Neural progenitor cell (in vitro differentiated cells): ENCODE measurements at places on chromosomes 4 and X. TPM values are rescaled to one million over a fixed set of nuclear protein-coding genes. Genes with fewer than 3 reads are reported as not detected.

Gene CCDC110
- total RNA-seq: 0.93 and 2.0 TPM in 2 replicates

DNA sequence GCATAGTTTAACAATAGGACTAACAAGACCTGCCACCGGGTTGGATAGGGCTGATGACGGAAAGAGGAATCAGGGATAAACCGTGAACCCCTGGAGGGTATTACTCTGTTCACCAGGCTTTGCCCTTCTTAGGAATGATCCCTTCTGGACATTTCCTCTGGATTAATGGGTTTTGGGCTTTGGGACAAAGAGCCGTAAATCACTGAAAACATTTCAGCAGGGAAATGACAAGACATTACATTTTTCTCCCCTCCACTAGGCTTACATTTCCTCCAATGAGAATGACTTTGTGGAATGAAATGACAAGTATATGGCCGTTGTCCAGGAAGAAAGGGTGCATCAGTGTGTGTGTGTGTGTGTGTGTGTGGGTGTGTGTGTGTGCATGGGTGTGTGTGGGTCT is 25.9 kb upstream of the RBPJ start:
- no peak for DNase-seq

DNA sequence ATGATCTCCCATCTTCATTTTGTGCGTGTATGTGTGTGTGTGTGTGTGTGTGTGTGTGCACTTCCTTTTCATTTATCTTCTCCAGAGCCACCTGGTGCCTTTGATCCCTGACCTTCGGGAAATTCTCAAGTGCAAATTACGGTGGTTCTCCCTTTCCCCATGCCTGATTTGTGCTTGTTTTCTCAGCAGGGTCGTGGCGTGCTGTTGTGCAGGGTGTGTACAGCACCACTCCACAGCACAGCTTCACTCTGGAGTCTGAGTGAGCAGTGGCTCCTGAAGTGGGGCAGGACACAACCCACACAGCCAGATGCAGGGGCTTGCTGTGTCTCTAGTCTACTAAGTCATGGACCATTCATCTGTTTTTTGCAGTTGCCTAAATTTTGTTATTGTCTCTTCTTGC is 114.2 kb upstream of the TBC1D9 start:
- no peak for DNase-seq

- peak; percentile 43 for DNase-seq
Measured at GRCh38 chrX:618761-619450, 11.7 kb upstream of the SHOX start.

DNA sequence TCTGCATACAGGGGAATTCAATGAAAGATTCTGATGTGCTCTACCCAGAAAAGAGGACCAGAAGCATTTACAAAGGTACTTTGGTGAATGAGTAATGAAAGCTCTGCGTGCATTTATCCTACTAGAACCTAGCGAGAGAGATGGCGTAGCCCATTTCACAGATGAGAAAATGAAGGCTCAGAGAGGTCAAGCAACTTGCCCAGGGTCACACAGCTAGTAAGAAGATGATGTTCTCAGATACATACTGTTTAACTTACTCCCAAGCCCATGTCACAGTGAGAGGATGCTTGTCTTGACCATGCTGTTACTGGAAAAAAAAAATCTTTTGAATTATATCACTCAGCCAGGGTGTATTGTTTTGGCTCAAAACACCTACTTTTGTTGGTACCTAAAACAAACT is 317.3 kb downstream of the LDB2 start:
- no peak for DNase-seq

- DNase-seq: no peak
Measured at GRCh38 chr4:159367781-159368080, 264.9 kb downstream of the RAPGEF2 start.

- DNase-seq: no peak
Measured at GRCh38 chr4:89800012-89800516, 36.9 kb downstream of the SNCA start.
